ENCODE measurements at places on chromosomes 7 and 10.

- no peak for DNase-seq
Measured at GRCh38 chr7:23893176-23893941, 183.3 kb downstream of the STK31 start.

- peak; percentile 36 for DNase-seq
Measured at GRCh38 chr10:98664329-98665042, 217.8 kb upstream of the HPS1 start.

DNA sequence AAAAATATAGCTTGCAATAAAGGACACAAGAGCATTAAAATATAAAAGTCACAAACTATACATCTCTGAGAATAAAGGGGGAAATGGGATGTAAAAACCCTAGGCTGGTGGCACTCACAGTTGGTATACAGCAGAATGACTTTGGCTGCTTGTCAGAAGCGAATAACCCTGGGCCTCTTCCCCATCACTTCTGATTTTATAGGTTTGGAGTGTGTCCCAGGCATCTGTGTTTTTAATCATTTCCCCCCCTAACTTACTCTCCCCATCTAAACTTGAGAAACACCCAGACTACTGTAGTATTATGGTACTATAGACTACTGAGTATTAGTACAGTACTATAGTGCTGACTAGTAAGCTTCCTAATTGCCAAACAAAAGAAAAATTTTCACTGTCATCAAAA is 1.8 kb upstream of the RPA3 start:
- DNase-seq = no peak

DNA sequence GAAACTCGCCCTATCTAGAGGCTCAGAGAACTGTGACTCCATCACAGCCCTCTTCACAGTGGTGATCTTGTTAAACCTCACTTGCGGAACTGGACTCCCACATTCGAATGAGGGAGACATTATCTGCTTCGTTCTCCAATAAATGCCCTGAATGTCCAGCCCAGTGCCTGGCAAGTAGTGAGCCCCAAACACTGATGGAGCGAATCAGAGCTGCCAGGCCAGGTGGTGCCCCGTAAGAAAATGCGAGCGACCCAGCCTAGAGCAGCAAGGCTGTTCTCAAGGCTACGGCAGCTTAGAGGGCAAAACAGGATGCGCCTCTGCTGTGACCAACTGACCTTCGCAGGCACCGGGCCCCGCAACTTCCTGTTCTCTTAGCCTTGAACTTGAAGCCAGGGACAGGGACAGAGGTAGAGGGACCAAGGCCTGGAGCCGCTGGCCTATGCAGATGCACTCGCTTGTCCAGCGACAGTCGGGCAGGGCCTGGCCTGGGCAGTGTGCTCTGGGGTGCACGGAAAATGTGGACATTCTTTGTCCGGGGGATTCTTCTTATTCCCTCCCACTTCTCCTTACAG is 217.6 kb downstream of the TCERG1L start:
- DNase-seq = no peak

GRCh38 chr7:138125598-138126111 is 49.4 kb downstream of the AKR1D1 start:
- peak; percentile 12 for DNase-seq

DNA sequence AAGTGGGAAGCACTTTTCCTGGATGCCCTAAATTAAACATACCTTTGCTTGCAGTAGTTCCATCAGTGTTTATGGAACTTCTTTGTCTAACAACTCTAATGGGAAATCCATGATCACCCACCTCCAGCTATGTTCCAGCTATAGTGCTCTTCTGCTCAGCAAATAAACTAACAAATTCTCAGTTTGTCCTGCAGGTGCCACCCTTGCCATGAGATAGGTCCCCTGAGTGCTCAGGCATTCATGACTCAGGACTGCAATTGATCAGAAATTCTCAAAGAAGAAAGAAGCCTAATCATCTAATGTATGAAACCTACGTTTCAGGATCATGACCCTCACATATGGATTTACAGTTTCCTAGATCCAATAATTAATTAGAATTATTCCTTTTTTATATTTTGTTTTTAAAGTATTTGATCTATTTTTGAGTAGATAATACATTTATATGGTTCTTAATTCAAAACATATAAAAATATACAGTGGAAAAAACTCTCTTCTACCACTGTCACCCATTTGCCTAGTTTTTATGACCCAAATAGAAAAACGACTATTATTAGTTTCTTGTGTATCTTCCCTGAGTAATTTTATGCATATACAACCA is 48.7 kb upstream of the DYNC1I1 start:
- DNase-seq = peak; percentile 28

DNA sequence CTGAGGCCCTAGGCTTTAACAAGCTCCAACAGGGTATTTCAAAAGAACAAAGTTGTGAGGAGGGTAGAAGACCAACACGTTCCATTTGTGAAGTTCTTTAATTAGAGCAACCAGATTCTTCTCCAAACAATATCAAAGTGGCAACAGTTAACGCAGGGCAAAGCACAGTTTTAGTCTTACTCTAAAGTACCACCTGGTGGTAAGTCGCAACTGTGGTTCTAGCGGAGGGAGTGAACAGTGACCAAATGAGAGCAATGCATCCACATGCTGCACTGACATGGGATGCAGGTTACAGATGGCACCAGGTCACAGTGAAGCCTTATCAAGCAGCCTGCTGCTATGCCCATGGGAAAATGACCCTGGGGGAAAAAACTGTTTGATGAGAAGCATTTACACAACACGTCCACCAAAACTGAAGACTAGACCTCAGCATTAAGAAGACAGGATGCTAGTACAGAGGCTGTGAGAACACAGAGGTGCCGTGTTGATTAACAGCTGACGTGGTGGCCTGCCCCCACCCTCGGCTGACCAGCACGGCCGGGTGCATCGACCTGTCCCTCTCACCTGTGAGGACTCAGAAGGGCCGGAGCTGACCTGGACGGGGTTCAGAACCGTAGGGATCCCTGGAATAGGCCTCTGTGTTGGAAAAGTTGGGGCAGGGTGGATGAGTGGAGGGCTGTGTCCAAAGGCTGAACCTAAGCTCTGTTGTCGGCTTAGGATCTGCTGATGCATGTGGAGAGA is 211.2 kb downstream of the GLI3 start:
- DNase-seq = no peak

GRCh38 chr10:91635401-91636400 is 2.8 kb upstream of the PPP1R3C start:
- peak; percentile 70 for DNase-seq

DNA sequence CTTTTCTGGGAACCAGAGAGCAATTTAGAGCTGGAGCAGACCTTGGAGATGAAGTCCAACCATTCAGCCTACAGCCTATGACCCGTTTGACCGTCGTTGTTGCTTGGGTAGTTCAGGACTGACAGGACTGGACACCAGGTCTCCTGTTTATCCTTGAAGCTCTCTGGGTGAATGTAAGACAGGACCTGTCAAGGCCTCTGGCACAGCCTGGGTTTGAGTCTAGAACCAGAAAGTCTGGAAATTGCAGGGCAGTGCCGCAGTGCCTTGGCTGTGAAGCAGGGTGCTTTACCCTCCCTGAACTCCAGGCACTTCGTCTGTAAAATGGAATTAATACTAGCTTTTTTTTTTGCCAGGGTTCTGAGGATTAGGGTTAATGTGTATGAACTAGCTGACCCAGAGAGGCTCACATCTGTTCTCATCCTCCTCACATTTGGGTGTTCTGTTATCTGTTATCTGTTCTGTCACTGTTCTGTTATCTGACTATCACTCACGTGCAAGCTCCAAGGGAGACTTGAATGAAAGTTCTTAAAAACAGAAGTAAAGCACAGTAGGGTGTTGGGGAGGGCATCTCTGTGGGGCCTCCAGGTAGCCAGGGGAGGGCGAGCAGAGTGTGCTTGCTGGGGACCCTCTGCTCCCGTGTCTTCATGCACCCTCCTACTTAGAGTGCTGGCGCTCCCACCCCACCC is 9.9 kb downstream of the BLVRA start:
- no peak for DNase-seq

GRCh38 chr10:76311752-76312636 is 880.6 kb downstream of the LRMDA start:
- peak; percentile 39 for DNase-seq

- no peak for DNase-seq
Measured at GRCh38 chr7:22185559-22185958, 171.4 kb downstream of the RAPGEF5 start.

GRCh38 chr7:28732071-28732869 is 225.9 kb downstream of the TRIL start:
- peak; percentile 53 for DNase-seq

- DNase-seq = no peak
Measured at GRCh38 chr7:127665922-127666321, 13.9 kb downstream of the SND1 start.

GRCh38 chr7:30941582-30942323 is 22.0 kb upstream of the GHRHR start:
- DNase-seq = no peak

DNA sequence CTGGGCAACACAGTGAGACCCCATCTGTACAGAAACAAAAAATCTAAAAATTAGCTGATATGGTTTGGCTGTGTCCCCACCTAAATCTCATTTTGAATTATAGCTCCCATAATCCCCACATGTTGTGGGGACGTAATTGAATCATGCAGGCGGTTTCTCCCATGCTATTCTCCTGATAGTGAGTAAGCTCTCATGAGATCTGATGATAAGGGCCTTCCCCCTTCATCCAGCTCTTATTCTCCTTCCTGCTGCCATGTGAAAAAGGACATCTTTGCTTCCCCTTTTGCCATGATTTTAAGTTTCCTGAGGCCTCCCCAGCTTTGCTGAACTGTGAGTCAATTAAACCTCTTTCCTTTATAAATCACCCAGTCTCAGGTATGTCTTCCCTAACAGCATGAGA is 136.5 kb downstream of the SFMBT2 start:
- DNase-seq = no peak

DNA sequence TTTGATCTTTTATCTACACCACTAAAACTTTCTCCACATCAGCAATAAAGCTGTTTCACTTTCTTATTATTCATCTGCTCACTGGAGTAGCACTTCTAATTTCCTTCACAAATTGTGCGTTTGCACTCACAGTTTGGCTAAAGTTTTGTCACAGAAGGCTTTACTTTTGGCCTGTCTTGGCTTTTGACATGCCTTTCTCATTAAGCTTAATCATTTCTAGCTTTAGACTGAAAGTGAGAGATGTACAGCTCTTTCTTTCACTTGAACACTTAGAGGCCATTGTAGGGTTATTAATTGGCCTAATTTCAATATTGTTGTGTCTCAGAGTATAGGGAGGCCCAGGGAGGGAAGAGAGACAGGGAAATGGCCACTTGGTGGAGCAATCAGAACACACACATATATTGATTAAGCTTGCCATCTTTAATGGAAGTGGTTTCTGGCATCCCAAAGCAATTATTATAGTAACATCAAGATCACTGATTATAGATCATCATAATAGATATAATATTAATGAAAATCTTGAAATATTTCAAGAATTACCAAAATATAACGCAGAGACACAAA is 512.5 kb downstream of the ETV1 start:
- no peak for DNase-seq

DNA sequence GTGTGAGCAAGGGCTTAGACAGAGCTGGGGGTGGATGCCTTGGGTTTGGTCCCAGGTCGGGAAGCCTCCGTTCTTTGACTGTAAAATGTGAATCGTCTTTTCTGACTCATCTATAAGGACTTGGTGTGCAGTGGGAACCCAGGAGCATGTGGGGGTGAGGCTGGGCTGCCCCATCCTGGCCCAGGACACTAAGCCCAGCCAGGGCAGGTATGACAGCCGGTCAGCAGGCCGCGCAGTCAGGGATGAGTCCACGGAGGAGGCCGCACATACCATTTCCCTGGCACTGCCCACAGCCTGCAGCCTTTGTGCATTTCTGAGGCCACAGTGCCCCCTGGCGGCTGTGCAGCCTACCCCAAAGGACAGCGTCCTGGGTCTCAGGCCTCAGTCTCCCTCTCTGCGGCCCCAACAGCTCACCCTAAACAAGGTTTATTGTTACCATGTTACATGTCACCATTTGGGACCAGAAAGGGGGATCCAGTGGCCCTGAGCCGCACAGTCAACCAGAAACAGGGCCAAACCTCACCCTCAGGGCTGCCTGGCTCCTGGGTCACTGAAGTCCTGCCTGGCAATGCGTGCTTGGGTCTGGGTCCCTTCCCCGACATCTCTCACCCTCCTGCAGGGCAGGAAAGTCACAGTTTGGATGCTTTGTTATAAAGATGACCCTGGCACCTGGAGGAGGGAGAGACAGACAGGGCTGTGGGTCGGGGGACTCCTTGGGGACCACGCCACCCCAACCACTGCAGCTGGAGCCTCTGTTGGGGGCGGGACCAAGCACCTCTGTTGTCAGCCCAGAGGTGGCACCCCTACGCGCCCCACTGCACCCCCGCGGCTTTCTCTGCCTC is 14.4 kb upstream of the SH2B2 start:
- peak; percentile 91 for DNase-seq

DNA sequence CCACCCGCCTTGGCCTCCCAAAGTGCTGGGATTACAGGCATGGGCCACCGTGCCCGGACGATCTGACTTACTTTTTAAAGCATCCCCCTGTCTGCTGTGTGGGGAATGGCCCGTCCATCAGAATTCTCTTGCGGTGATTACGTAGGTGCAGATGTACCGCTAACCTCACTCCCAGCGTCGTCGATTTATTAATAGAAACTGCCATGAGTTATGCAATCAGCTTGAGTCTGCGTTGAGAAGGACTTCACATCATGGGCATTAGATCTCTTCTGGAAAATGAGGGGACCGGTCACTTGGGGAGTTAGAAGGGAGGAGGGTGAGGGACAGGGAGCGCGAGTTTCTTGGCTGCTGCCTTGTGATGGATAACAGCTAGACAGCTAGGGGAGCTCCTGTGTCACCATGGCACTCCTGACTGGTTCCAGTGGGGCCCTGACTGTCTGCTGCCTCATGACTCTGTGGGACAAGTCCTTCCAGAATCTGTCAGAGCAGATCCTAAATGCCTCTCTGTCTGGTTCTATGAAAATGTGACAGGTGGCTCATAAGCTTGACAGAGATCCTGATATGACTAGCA is 35.2 kb downstream of the POR start:
- no peak for DNase-seq

DNA sequence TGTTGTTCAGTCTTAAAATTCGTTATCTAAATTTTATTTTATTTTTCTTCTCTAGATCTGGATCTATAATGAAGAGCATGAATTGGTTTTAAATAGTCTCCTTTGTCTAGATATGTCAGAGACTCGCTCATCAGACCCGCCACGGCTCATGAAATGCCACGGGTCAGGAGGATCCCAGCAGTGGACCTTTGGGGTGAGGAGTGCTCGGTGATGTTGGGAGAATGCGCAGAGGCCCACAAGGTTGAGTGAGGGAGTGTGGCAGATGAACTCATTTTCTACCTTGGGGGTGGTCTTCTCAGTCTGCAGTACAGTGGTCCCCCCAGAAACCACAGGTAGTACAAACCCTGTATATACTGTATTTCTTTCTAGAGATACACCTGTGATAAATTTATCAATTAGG is 95.3 kb downstream of the GALNT11 start:
- DNase-seq = no peak

DNA sequence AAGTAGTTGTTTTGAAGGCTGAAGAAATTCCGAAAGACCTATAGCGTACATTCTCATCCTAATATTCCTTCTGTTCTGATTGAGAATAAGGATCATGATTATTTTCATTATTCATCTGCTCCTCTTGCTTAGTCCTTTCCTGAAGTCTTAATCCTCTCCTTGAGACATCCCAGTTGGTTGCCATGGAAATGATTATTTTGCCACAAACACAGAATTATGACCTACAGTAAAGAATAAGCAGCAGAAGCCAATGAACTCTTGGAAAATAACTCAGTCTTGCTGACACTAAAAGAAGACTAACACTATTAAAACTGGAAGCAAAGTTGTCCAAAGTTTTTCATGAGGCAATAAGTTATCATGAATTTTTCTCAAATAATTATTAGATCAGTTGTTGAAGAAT is 47.8 kb upstream of the JAZF1 start:
- no peak for DNase-seq
